ENCODE measurements at places on chromosomes 3 and 15. TPM values are rescaled to one million over a fixed set of nuclear protein-coding genes. Genes with fewer than 3 reads are reported as not detected.

The SLC28A1 gene
- 1.9 TPM for polyA plus RNA-seq

The GPR62 gene
- polyA plus RNA-seq: 0.06 TPM

The UBA7 gene
- 8.5 TPM for polyA plus RNA-seq

The TM6SF1 gene
- polyA plus RNA-seq: 5.6 TPM

The FEZF2 gene
- not detected for polyA plus RNA-seq

The ACKR2 gene
- polyA plus RNA-seq: 0.22 TPM

GRCh38 chr15:28096670-28097431 is 2.3 kb downstream of the OCA2 start:
- H3K36me3 ChIP-seq: no peaks in the 10 kb centered on the region
- H3K4me1 ChIP-seq: peaks cover 13% of the 10 kb centered on the region
- H3K27me3 ChIP-seq: peaks cover 2% of the 10 kb centered on the region
- DNase-seq: no peak
- peak overlapping the region; percentile 58 for H3K4me3 ChIP-seq

- peaks cover 6% of the 10 kb centered on the region for H3K4me1 ChIP-seq
- no peak for DNase-seq
- peaks cover 9% of the 10 kb centered on the region for H3K36me3 ChIP-seq
- H3K27ac ChIP-seq: no peak overlapping the region
- H3K4me3 ChIP-seq: no peak overlapping the region
These were observed 212.3 kb upstream of the LRRFIP2 start for GRCh38 chr3:37386627-37387230.

GRCh38 chr3:4758249-4758860 is 220.9 kb upstream of the BHLHE40 start:
- H3K36me3 ChIP-seq: peaks cover 4% of the 10 kb centered on the region
- peaks cover 7% of the 10 kb centered on the region for H3K4me1 ChIP-seq
- no peak overlapping the region for H3K27ac ChIP-seq
- H3K27me3 ChIP-seq: no peaks in the 10 kb centered on the region
- DNase-seq: no peak

GRCh38 chr15:52006702-52007340 is 12.2 kb upstream of the MAPK6 start:
- DNase-seq: no peak
- peaks cover 10% of the 10 kb centered on the region for H3K4me1 ChIP-seq
- H3K36me3 ChIP-seq: no peaks in the 10 kb centered on the region
- no peaks in the 10 kb centered on the region for H3K27me3 ChIP-seq

GRCh38 chr3:59997583-59997982 is 947.8 kb upstream of the CFAP20DC start:
- H3K4me1 ChIP-seq: no peaks in the 10 kb centered on the region
- no peaks in the 10 kb centered on the region for H3K27me3 ChIP-seq
- no peak overlapping the region for H3K4me3 ChIP-seq

DNA sequence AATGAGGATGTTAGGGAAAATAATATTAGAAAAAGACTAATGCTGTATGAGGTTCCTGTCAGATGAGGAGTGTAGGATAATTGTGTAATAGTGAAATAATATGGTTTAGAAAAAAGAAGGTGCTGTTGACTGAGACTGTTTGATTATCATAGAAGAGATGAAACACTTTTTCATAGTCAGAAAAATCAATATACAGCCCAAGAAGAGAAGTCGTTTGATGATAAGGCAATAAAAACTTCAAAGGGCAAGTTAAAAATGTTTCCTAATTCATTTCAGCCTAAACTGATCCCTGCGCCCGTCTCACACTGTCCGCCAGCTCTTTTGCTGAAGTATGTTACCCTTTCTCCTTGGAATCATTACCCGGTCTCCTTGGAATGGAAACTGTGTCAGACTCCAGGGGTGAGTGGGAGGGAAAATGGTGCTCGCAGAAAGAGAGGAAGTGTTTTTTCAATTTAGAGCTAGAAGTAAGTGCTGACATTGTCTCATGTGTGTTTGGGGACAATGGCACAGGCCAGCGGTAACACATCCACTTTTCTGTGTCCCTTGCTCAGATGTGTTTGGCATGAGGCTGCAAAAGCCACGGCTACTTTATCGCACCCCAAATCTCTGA is 23.6 kb downstream of the DUT start:
- H3K27ac ChIP-seq: no peak overlapping the region
- no peak overlapping the region for H3K4me3 ChIP-seq
- no peaks in the 10 kb centered on the region for H3K36me3 ChIP-seq
- H3K27me3 ChIP-seq: no peaks in the 10 kb centered on the region
- no peak for DNase-seq
- H3K4me1 ChIP-seq: no peaks in the 10 kb centered on the region

GRCh38 chr3:187104342-187104741 is 35.0 kb downstream of the RPL39L start:
- no peaks in the 10 kb centered on the region for H3K27me3 ChIP-seq
- no peak overlapping the region for H3K4me3 ChIP-seq

GRCh38 chr3:197546307-197547085 is 9.3 kb downstream of the BDH1 start:
- H3K4me1 ChIP-seq: peaks cover 34% of the 10 kb centered on the region
- H3K4me3 ChIP-seq: no peak overlapping the region
- DNase-seq: no peak
- no peaks in the 10 kb centered on the region for H3K36me3 ChIP-seq

DNA sequence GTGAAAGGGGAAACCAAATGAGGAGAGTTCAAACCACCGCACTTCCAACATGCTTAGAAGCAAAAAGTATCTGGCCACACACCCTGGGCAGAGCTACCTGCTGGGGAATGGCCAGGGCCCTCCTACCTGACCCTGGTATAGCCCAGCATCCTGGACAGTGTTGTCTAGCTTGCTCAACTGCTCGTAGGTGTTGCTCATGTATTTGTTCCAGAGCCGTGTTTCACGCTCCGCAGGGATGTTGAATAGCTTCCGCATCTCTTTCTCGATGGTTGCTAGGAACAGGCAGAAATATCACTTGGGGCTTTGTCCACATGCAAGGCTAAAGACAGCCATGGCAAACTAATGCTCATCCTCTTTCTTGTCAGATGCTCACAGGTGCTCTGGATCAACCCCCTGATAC is 15.1 kb downstream of the USP4 start:
- no peak for DNase-seq
- H3K36me3 ChIP-seq: peaks cover 95% of the 10 kb centered on the region
- no peak overlapping the region for H3K27ac ChIP-seq
- H3K4me1 ChIP-seq: no peaks in the 10 kb centered on the region
- H3K4me3 ChIP-seq: no peak overlapping the region

DNA sequence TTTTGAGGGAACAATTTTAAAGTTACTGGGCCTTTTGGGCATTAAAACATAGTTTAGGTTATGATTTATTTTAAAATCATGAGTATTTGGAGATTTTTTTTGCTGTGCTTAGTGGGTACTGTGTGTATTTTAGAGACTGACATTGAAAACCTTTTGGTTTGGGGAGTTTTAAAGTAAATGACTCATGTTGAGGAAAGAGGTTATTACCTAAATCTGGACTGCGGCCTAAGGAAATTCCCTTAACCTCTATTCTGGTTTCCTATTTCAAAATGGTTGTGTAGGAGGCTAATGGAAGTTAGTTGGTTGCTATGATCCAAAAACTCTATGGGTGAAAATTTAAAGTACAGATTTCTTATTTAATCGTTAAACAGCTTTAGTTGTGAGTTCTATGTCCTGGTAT is 57.3 kb upstream of the DPH6 start:
- DNase-seq: no peak
- no peaks in the 10 kb centered on the region for H3K27me3 ChIP-seq
- H3K36me3 ChIP-seq: no peaks in the 10 kb centered on the region

- no peak overlapping the region for H3K27ac ChIP-seq
- no peaks in the 10 kb centered on the region for H3K4me1 ChIP-seq
- H3K27me3 ChIP-seq: no peaks in the 10 kb centered on the region
- DNase-seq: no peak
- no peaks in the 10 kb centered on the region for H3K36me3 ChIP-seq
These were observed 478.9 kb upstream of the GOLIM4 start for GRCh38 chr3:168574455-168575158.

DNA sequence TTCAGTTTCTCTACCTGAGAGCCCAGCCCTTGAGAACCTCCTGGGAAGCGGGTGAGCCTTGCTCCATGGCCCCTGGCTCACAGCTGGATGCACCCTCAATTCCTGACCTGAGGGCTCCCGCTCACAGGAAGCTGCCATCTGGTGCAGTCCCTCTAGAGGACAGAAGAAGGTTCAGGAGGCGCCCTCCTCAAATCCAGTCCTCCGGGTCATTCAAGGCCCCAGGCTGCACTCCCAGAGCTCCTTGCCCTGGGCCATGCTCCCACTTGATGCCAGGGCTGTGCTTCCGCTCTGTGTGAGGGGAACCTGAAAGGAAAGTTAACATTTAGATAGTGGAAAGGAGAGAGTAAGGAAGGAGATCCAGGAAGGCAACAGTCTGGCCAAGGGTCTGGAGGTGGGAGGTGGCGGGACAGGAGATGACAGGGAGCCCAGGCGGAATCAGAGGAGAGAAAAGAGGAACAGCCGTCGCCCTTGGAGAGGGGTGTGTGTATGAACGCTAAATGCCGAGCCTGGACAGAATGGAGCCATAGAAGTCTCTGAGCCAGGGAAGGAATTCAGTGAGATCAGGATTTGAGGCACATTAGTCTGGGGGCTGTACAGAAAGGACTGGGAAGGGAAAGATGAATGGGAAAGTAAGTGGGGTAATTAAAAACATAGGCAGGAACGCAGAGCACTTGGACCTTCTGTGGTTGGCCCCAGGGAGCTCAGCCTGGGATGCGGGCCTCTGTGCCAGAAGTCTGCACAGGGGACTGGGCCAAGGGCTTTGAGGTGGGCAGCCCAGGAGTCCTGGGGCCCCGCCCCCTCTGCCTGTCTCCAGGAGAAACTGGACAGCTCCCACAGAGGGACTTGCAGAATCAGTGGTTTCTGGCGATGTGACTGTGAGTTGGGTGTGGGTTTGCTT is 26.1 kb downstream of the TBC1D21 start:
- no peak overlapping the region for H3K27ac ChIP-seq
- no peak overlapping the region for H3K4me3 ChIP-seq
- H3K27me3 ChIP-seq: no peaks in the 10 kb centered on the region
- no peak for DNase-seq
- no peaks in the 10 kb centered on the region for H3K36me3 ChIP-seq
- no peaks in the 10 kb centered on the region for H3K4me1 ChIP-seq

DNA sequence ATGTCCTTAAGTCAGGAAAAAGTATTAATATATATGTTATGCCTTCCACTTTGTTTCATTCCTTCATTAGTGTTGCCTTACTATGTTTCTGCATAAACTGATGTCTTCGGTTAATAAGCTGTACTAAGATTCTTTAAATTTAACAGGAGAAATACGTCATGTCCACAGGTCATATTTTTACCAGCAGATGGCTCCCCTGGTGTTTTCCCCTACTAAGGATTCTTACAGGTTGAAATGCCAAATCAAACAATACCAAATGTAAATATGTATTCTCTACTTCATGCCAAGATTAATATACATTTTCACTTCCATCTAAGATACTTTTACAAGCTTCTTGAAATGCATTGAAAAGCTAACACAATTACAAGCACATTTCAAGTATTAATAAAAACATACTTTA is 1602.1 kb downstream of the SI start:
- no peaks in the 10 kb centered on the region for H3K4me1 ChIP-seq
- no peaks in the 10 kb centered on the region for H3K36me3 ChIP-seq
- no peak overlapping the region for H3K27ac ChIP-seq
- no peak for DNase-seq
- no peaks in the 10 kb centered on the region for H3K27me3 ChIP-seq
- no peak overlapping the region for H3K4me3 ChIP-seq

DNA sequence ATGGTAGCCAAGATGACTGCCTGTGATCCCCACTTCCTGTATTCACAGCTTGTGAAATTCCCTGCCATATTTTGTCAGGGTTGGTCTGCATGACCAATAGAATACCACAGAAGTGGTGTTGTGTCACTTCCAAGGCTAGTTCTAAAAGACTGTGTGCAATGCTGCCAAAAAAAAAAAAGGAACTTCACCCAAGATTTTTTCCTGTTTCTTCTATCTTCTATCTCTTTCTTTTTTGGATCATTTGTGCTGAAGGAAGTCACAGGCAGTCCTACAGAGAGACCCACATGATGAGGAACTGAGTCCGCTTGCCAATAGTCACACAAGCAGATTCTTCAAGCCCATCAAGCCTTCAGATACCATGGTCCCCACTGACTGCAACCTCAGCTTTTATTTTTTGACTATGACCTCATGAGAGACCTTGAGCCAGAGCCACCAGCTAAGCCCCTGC is 18.1 kb upstream of the RAF1 start:
- no peak overlapping the region for H3K4me3 ChIP-seq
- no peaks in the 10 kb centered on the region for H3K27me3 ChIP-seq
- no peak for DNase-seq
- H3K36me3 ChIP-seq: no peaks in the 10 kb centered on the region
- peaks cover 3% of the 10 kb centered on the region for H3K4me1 ChIP-seq
- H3K27ac ChIP-seq: peak overlapping the region; percentile 66

- no peak overlapping the region for H3K27ac ChIP-seq
- H3K27me3 ChIP-seq: no peaks in the 10 kb centered on the region
- no peaks in the 10 kb centered on the region for H3K36me3 ChIP-seq
- no peak overlapping the region for H3K4me3 ChIP-seq
- no peak for DNase-seq
These were observed 26.5 kb downstream of the GPR15 start for GRCh38 chr3:98558100-98558827.

- no peaks in the 10 kb centered on the region for H3K4me1 ChIP-seq
- H3K4me3 ChIP-seq: no peak overlapping the region
- no peak for DNase-seq
These were observed 119.5 kb downstream of the ZNF280D start for GRCh38 chr15:56613811-56614210.

- H3K27ac ChIP-seq: no peak overlapping the region
- H3K4me1 ChIP-seq: peaks cover 7% of the 10 kb centered on the region
- H3K4me3 ChIP-seq: no peak overlapping the region
- H3K36me3 ChIP-seq: no peaks in the 10 kb centered on the region
These were observed 70.7 kb upstream of the DPH6 start for GRCh38 chr15:35616498-35617271.

Data from heart left ventricle (tissue), 16 donors.